ENCODE measurements at places on chromosomes 1 and 21.

- no peak for DNase-seq
Measured at GRCh38 chr1:88658419-88658818, 25.7 kb upstream of the PKN2 start.

- no peak for DNase-seq
Measured at GRCh38 chr21:40882192-40882915, 35.4 kb upstream of the DSCAM start.

DNA sequence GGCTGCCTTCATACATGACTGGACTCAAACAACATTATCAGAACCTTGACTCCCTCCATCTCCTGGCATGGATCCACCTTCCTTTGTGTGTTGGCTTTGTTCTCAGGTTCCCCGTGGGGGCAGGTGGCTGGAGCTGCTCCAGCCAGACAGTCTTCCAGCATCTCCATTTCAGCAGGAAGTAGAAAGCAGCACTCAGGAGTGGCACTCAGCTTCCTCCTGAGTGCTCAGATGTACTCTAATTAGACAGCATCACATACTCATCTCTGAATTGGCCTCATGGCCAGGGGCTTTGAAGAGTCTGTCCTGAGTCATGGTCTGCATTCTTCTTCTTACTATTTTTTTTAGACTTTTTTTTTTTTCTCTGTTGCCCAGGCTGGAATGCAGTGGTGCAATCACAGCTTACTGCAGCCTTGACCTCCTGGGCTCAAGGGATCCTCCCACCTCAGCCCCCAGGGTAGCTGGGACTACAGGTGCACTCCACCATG lies 27.9 kb downstream of the OVAAL start:
- DNase-seq, result peak; percentile 79

DNA sequence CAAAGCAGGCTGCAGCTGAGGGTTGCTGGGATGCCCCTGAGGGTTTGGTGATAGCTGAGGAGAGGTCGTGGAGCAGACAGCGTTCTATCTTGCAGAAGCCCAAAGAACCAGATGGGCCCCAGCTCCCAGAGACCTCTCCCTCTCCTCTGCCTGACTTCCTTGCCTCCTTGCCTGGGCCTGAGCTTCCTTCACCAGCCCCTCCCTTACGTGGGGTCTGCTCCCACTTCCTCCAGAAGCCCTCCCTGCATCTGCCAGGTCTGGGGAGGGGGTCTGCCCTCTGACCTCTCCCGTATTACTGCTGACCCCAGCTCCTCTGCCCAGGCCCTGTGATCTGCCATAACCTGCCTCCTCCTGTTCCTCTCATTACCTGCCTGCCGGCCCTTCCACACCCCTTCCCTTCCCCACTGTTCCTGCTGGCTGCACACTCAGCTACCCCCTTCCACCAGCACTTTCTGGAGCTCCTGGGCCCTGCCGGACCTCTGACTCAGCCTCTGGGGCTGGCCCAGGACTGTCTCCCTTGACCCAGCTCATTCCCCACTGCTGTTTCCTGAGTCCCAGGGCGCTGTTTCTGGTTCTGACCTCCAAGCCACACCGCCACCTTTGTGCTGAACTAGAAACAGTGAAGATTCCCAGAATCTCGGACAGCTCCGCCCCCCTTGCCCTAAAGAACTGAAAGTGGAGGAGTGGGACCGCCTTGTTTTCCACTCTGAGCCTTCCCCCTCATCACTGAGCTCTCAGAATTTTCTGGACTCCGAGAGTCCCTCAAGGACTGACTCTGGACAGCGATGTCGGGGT lies 237.7 kb upstream of the C1orf174 start:
- DNase-seq, result no peak

- no peak for DNase-seq
Measured at GRCh38 chr1:168390271-168390670, 109.6 kb downstream of the TBX19 start.

GRCh38 chr1:229553621-229554130 lies 4.8 kb downstream of the ABCB10 start:
- no peak for DNase-seq

GRCh38 chr1:228457017-228457395 lies 30.2 kb upstream of the RNF187 start:
- no peak for DNase-seq

Data from NCI-H1436 (cell line).